ENCODE measurements at places on chromosomes 5 and 9.

DNA sequence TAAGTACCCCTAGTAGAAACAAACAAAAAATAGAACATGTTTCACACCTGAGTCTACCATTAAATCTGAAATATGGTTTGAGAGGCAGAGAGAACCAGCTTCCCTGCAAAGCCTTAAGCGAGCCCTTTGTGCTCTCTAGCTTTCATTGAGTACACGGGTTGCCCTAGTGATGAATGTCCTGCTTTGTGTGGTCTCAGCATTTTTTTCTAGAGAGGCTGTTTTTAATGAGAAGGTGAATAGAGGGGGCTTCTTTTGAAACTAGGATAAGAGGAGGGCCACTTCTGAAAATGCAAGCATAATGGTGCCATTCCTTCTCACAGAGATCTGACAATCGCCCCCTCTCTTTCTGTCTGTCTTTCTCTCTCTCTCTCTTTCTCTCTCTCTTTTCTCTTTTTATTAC lies 131.3 kb downstream of the MACIR start:
- DNase-seq = no peak

GRCh38 chr9:113592876-113593575 lies 129.5 kb downstream of the RGS3 start:
- DNase-seq = no peak

DNA sequence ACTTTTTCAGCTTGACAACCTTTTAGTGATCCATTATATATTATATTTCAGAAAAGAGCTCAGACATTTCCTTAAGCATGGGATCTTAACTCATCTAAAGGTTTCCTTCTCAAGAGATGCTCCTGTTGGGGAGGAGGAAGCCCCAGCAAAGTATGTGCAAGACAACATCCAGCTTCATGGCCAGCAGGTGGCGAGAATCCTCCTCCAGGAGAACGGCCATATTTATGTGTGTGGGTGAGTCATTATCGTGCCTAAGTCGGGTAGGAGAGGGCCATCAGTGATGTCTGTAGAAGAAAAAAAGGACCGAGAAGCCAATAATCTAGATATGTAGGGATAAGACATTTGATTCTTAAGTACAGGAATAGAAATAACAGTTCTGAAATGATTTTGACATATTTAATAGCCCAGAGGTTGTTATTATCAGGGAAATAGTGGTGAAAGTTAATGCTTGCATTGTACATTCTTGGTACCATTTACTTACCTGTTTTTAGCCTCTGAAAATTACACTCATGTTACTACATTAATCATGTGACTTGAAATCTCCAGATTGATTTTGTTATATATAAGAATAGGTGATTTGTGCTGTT lies 28.2 kb downstream of the MTRR start:
- DNase-seq = no peak

GRCh38 chr5:124654418-124654817 lies 92.0 kb downstream of the ZNF608 start:
- no peak for DNase-seq

- no peak for DNase-seq
These were observed 1146.7 kb downstream of the CDH9 start for GRCh38 chr5:25891691-25892090.

DNA sequence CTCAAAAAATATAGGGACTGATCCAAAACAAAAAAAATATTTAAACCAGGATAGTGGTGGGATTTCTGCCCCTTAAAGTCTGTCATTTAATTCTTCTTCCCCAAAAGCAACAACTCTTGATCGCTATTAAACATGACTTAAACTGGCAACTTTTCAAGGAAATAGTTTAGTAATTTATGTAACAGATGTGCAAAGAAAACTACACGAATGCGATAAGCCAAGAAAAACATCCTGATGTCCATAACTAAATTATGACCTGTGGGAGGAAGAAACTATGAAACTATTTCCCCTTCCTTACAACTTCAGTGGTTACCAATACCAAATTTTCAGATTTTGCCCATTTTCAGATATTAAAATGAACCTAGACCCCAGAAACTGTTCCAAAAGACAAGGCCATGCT lies 31.5 kb downstream of the CLINT1 start:
- peak; percentile 9 for DNase-seq

DNA sequence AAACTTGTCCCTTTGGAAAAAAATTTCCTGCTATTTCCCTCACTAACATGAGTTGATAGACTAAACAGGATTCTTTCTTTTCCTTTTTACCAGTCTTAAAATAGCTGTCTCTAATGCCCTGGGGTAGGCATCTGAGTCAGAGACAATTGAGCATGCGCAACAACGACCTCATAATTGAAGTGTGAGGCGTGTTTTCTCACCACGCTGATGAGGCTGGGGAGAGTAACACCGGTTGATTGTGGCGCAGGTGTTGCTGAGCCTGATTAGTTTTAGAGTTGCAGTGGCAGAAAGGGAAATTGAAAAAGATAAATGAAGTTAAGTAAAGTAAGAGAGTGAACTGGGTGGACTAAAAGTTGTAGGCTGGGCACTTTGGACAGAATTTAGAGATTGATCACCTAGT lies 213.7 kb downstream of the TLR4 start:
- no peak for DNase-seq

- no peak for DNase-seq
These were observed 34.9 kb downstream of the SLC6A3 start for GRCh38 chr5:1410156-1411014.

GRCh38 chr5:134328619-134329018 lies 38.4 kb downstream of the CDKL3 start:
- DNase-seq = no peak

- no peak for DNase-seq
These were observed 322.4 kb downstream of the TMEM161B start for GRCh38 chr5:87946271-87946670.

DNA sequence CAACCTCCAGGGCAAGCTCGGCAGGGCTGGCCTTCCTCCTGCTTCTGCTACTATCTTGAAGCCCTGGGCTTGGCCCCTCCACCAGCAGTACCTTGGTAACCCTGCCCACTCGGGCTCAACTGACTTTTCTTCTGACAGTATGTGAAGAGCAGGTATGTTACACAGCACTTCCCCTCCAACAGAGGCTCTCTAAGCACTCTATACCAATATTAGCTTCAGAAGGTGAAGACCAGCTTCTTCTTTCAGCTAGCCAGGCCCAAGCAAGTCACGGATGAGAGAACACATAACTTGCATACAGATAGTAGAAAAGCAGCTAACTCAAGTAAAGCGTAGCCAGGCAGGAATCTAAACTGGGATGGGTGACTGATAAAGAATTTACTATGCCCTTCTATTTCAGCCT lies 64.3 kb downstream of the FEM1C start:
- DNase-seq = no peak

GRCh38 chr5:119943148-119943547 lies 313.8 kb downstream of the FAM170A start:
- no peak for DNase-seq

DNA sequence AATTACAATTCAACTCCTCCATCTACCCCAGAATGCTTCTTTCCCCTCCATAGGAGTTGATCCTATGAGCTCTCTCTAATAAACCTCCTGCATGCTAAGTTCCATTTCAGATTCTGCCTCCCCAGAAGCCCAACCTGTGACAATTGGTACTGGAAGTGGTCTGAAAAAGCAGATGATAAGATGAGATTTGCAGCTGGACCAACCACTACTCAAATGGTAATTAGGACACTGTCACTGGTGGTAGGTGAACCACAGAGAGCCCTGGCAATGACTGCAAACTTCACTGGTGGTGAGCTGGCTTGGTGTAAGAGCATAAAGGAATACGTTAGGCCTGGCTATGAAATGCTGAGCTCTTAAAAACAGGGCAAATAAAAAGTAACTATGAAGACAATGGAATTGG lies 112.6 kb downstream of the ESM1 start:
- DNase-seq = no peak

GRCh38 chr5:136162008-136162407 lies 29.4 kb downstream of the SMAD5 start:
- no peak for DNase-seq

GRCh38 chr5:141155540-141156374 lies 5.9 kb downstream of the PCDHB6 start:
- DNase-seq = no peak

DNA sequence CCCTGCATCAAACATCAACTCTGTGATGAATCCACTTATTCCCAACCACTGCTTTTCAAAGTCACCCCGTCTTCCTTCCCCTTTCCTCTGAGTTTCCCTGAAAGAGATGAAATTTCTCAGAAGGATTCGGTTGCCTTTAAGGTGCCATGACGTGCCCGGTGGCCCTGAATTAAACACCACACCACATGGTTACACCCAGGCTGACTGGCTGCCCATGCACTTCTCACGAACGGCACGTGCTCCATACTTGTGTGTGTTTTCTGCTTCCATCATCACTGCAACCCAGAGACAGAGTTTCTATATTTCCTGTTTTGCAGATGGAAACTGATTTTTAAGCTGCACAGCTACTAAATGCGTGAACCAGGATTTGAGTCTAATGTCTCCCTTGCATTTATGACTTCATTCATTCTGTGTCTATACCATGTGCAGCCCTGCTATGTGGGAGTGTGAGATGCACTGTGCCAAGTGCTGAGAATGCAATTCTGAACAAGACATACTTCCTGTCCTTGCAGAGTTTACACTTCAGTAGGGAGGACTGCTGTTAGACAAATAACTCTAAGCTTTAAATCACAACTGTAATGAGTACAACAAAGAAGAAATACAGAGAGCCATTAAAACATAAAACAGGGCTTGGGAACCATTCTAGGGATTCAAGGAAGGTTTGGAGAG lies 162.9 kb downstream of the NXNL2 start:
- no peak for DNase-seq

DNA sequence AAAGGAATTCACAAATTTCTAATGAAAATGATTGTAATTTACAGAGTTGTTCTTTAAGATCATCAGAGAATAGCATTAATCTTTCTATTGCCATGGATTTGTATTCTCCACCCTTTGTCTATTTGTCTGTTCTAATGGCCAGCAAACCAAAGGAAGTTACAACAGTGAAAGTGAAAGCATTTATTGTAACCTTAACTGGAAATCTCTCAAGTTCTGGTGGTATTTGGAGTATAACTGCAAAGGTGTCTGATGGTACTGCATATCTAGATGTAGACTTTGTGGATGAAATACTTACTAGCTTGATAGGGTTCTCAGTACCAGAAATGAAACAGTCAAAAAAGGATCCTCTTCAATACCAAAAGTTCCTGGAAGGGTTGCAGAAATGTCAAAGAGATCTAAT lies 21.7 kb downstream of the RMI1 start:
- no peak for DNase-seq

- DNase-seq = no peak
These were observed 36.3 kb upstream of the LRRC19 start for GRCh38 chr9:27041746-27042145.

DNA sequence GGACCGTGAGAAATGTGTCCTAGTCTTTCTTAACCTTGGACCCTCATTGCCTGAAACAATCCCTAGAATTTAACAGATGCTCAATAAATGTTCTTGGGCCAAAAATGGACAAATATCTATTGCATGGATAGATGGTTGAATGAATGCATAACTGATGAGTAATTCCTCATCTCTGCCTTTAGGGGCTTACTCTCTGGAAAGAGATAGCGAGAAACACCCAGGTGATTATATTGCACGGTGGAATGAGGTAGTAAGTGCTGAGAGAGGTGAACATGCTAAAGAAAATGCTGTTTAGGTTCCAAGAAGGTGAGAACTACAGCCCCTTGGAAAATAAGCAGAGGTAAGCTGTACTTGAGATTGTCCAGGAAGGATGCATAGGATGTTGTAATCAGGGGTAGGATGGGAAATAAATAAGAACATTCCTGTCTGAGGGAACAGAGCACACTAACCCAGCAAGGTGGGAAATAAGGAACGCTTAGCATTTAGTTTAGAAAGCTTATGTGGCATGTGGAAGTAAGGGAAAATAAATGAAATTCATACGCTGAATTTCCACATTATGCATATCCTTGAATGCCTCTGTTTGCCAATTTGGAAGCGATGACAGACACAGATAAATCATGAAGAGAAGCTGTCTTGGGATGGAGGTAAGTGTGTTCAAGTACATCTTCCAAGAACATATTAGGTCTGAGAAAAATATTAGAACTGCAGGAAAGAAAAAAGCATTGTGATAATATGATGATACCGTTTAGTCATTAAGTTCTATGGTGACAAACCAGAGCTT lies 426.6 kb downstream of the ARHGEF28 start:
- DNase-seq = no peak

DNA sequence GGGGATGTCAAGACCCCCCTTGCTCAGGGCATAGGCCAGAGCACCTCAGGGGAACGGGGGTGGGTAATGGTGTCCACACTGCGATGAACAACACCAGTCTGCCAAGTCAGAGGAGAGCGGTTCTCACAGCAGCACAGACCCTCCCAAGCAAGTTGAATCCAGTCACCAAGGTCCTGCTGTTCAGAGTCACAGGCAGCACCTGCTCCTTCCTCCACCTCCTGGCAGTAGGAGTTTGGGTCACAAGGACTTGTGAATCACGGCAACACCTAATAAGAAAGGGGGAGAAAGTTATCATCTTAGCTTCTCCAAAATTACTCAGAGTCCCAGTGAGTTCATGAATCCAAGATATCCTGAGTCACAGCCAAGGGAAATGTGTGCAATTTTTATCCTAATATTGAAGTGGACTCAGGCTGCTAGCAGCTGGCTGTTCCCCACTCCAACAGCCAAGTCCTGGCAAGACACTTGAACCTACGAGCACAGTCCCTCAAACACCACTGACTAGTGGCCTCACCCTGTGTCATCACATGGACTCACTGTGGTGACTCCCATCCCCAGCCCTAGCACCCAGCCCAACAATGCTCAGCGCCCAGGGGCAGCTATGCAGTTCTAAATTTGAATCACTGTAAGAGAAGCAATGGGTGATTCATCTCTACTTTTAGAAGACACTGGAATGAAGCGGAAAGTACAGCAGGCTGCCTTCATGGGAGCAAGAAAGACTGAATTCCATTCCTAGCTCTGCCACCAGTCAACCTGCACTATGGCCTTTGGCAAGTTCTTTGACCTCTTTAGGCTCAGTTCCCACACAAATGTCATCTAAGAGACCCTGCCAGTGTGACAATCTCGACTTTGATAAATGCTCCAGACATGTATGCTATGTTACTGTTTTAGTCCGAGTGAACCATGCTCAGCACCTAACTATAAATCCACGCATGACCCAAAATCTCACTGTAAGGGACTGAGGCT lies 113.7 kb downstream of the KLHL3 start:
- no peak for DNase-seq

GRCh38 chr9:136656183-136656738 lies 6.5 kb upstream of the EGFL7 start:
- no peak for DNase-seq

DNA sequence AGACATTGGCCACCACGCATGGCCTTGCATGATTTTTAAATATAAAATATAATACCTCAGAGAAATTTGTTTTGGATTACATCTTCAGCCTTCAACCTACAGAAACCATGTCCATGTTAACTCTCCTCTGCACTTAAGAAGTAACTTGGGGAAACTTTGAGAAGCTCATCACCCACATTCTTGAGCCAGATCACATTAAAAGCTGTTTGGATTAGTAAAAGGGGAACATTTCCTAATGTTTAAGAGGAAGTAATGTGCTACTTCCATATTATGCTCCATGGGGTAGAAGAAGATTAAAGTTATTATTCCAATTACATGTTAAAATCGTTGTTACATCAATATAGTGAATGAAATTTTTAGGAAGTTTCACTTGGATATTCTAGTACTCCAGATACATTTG lies 10.4 kb upstream of the CEP120 start:
- no peak for DNase-seq
